ENCODE measurements at places on chromosomes 3 and 15.

- no peak for DNase-seq
Observed at GRCh38 chr3:72872183-72872582, 15.7 kb upstream of the GXYLT2 start.

GRCh38 chr3:4351164-4351855 lies 48.1 kb downstream of the SETMAR start:
- DNase-seq: no peak

GRCh38 chr3:16388850-16389441 lies 123.9 kb downstream of the OXNAD1 start:
- no peak for DNase-seq

DNA sequence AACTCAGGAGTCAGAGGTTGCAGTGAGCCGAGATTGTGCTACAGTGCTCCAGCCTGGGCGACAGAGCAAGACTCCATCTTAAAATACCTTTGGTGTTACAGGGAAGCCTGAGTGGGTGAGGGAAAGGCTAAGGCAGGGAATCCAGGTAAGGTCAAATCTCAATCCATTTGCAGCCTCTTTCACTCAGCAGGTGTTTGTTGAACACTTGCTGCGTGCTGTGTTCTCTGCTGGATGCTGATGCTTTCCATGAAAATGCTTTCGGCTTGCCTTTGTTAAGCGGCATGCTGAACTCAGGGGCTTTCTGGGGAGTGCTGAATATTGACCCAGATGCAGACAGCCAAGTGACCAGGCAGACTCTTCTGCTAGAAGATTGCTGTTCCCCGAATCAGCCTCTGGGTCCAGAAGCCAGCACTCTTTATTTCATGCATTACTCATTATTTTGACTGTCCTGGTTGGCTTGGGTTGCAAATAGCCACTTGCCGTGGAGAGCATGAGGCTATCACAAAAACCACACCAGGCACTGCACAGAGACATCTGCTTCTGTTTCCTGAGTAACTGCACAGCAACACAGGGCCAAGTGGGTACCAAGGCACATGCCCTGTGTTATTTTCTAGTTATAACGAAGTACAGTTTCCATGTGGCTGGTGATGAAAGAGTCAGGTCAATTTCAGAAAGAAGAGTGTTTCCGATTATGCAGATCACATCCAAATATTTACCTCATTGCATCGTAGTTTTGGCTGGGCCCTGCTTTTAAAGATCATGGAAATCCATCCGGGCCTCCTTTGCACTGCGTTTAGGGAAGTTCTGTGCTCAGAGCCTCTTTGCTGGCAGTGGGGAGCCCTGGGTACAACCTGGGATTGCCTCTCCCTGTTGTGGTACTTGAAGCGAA lies 88.6 kb downstream of the THSD4 start:
- DNase-seq: no peak

GRCh38 chr3:31232055-31233025 lies 300.4 kb upstream of the STT3B start:
- no peak for DNase-seq

GRCh38 chr15:74504836-74505235 lies 36.2 kb upstream of the ARID3B start:
- no peak for DNase-seq

- DNase-seq: no peak
Observed at GRCh38 chr3:29317659-29318173, 36.8 kb downstream of the RBMS3 start.

DNA sequence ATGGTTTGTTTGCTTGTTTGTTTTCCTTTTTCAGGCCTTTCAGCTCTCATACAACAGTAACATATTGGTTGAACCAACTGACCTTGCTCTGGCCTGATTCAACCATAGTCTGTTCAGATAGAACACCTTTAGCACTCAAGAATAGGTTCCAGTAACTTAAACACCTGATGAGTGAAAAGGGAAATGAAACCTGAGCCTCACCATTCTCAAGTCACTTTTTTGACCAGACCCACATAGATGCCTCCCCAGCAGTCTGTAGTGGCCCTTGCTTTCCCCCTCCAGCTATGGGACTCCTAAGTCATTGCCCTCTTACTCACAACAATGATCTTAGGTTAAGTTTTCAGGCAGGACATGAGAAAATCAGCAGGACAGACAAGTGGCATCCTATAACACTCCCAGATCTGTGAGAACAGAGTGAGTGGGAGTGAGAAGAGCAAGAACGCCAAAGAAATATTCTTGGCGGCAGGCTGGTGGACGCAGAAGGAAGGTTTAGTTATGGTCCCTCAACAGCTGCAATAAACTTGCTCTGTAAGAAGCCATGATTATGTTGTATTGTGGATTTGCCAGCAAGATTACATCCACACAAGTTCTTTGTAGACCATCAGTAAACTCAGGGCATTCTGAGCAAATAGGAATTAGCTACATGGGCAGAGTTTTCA lies 367.5 kb downstream of the MECOM start:
- DNase-seq: no peak

DNA sequence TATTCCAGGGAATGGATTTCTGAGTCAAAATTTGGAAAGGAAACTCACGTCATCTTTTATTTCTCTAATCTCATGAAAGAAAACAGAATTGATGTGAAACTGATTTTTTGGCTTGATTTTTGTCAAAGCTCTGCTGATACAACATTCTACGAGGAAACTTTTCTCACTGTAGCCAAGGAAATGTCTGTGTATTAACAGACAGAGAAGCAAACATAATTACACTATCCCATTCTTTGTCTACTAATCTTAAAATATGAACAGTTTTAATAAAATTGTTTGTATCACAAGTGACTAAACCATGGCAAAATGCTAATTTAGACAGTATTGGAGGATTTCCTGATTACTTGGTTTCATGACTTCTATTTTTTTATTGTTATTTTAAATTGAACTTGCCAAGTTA lies 1437.0 kb downstream of the OTOL1 start:
- DNase-seq: no peak

DNA sequence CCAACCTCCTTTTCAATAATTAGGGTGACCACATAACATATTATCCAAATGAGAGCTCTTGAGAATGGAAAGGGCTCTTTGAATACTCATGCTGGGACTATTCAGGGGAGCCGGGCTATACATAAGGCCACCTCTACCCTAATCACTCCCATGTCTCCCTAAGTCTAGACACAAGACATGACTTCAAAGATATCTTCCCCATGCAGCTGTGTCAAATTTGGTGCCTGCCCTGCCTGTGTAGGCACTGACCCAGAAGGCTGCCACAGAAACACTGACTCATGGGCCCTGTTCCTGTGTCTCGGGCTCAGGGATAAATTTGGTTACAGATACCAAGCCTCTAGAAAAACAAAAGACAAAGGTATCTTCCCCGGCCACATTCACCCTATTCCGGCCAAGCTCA lies 70.3 kb downstream of the MYLK start:
- DNase-seq: no peak

DNA sequence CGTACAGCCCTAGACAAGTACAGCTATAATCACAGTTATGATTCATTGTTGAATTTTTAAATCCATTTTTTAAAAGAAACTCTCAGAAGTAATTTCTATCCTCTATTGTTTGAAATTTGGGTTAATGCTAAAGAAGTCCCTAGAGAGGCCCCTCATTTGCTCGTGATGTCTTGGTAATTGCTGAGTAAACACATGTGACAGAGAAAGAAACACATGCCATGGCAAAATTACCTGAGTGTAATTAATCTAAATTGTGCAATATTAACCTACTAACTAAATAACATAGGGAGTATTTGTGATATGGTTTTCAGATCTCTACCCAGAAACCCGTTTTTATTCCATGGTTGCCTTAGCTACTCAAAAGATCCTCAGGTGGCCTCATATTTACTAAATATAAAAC lies 10.8 kb downstream of the NEK10 start:
- DNase-seq: no peak

DNA sequence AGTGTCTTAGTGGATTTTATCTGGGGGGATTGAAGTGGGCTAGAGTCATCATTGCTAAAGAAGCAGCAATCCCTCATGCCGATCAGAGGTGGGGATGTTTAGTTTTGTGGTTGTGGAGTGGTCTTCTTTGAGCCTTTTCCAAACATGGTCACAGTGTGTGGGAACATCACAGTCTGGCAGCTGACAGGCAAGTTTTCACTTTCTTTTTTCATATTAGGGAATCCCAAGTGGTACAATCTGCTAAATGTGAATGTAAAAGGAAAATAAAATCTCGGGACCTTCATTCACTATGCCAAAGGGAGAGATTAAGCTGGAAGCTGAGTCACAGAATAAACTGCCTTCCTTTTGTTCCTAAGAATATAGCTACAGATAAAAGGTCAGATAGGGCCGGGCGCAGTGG lies 10.4 kb upstream of the CX3CR1 start:
- no peak for DNase-seq

GRCh38 chr3:8903191-8903590 lies 60.1 kb downstream of the RAD18 start:
- no peak for DNase-seq

DNA sequence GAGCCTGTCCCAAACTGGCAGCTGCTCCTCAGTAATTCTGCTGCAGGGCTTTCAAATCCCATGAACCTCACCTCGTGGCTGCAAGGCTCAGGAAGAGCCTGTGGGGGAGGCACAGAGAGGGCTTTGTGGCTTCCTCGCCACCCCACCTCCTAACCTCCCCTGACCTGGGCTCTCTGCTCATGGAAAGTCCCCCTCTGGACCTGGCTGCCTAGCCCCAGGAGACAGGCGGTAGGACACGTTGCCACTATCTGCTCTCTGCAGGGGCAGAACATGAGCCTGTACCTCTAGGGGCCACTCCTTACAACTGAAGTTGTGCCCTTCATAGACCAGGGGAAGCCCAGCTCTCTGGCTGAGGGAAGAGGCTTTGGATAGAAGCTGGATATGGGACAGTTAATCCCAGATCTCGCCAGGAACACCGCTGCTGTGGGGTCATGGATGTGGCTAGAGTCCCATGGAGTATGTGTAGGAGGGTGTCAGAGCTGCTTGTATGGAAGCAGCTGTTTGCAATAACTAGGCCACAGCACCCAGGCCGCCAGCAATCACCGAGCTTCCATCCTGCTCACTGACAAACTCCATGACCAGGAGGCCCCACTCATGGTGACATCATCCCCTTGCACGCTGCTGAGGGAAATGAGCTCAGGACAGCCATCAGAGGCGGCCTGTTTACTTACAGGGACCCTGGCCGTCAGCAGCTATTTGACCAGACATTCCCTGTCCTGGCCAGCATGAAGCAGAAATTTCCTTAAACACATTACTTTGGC lies 34.0 kb upstream of the CILP start:
- DNase-seq: no peak

GRCh38 chr15:77944002-77944867 lies 133.3 kb downstream of the TBC1D2B start:
- DNase-seq: peak; percentile 65

DNA sequence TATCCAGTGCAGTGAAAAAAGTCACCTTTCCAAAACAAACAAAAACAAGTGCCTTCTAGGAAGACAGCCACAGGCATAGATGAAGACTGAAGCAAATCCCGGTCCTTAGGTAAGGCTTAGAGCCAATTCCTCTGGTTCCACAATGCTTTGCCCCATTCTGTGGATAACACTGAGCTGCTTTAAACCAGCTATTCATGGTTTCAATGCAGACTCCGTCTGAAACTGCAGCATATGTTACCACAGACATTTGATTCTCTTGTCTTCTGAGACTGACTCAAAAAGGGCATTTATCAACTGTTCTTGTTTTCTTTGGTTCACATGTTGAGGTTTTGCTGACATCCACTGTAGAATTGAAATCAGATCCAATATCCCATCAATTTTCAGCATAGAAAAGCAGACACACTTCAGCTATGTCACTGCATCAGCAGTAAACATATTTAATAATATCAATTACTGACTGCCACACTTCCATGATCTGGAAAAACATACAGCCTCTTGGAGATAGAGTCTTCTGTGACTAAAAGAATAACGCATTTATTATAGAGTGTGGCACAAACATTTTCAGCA lies 659.3 kb downstream of the ROBO2 start:
- DNase-seq: no peak

DNA sequence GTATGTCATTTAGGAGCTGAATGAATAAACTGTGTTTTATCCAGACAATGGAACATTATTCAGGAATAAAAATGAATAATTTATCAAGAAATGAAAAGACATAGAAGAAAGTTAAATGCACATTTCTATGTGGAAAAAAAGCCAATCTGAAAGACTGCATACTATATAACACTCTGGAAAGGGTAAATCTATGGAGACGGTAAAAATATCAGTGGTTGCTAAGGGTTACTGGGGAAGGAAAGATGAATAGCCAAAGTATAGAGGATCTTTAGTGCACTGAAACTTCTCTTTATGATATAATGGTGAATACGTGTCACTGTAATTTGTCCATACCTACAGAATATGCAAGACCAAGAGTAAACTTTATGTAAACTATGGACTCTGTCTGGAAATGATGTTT lies 46.0 kb upstream of the PEX5L start:
- DNase-seq: no peak

Measured in activated naive CD4-positive, alpha-beta T cell treated with anti-CD3 and anti-CD28 coated beads, Interleukin-2, amount 50 U/mL, for 72 hours (primary cell).